ENCODE measurements at places on chromosomes 4 and X.

DNA sequence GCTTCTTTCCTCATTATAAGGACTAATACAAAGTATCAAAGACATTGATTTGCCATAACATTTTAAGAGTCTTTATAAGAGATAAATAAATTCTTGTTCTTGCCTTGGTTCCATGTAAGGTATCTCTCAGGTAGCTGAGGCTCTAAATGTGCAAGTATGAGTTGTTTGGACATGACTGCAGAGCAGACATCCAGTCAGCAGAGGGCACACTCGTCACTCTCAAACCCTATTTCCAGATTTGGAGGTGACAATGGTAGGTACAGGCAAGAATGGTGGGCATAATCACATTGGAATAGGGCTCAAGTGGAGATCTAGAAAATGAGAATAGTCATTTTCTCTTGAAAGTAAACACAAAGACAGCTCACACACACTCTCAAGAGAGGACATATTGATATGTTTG is 133.3 kb upstream of the ZIC3 start:
- peak; percentile 52 for DNase-seq

GRCh38 chrX:35098419-35098818 is 155.8 kb downstream of the FAM47B start:
- DNase-seq = no peak

GRCh38 chr4:76545226-76545884 is 110.3 kb downstream of the SHROOM3 start:
- no peak for DNase-seq

DNA sequence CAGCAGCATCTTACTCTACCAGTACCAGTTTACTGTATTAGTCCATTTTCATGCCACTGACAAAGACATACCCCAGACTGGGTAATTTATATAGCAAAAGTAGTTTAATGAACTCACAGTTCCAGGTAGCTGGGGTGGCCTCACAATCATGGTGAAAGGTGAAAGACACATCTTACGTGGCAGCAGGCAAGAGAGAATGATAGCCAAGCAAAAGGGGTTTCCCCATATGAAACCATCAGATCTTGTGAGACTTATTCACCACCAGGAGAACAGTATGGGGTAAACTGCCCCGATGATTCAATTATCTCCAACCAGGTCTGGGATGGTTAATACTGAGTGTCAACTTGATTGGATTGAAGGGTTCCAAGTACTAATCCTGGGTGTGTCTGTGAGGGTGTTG is 69.3 kb downstream of the YIPF6 start:
- no peak for DNase-seq

DNA sequence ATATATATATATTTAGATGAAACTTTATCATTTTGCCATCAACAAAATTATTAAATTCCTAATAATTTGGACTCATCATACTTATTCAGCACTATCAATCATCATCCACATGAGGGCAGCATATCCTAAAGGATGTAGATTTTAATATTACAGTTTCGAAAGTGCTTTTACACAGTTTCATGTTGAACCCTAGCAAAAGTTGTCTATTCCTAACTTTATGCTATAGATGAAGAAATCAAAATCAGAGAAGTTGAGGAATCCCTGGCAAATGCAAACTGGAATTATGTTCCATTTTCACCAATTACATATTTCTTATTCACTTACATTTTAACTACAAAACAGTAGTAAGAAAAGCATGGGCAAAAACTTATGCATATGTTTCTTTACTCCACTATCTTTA is 36.6 kb upstream of the UGT2A1 start:
- peak; percentile 16 for DNase-seq

DNA sequence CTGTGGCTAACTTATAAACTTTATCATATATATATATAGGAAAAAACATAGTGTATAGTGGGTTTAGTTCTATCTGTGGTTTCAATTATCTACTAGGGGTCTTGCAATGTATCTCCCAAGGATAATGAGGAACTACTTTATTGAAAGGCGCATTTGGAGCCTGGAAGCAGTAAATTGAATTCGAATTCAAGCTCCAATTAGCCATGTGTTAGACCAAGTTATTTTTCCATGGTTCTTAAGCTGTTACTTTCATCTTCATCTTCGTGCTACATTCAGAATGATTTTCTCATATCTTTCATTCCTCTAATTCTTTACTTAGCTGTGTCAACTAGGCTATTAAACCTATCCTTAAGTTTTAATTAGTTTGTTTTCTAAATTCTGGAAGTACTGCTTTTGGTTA is 27.2 kb upstream of the MANBA start:
- DNase-seq = no peak

DNA sequence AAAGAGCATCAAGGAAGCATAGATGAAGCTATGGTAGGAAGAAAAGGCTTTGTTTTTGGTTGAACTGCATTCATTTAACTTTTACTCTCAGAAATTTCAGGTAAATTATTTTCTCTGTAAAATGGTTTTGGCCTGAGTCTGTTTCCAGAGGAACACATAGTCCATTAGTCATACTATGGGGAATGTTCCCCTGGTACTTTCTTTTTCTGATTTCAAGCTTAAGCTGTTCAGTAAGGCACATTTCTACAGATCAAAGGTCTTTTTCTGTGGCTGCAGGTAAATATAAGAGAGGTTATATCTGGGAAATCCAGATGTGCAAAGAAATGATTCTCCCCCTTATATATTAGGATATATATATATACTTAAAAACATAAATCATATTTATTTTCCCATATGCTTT is 1744.4 kb upstream of the ADGRL3 start:
- DNase-seq = no peak

DNA sequence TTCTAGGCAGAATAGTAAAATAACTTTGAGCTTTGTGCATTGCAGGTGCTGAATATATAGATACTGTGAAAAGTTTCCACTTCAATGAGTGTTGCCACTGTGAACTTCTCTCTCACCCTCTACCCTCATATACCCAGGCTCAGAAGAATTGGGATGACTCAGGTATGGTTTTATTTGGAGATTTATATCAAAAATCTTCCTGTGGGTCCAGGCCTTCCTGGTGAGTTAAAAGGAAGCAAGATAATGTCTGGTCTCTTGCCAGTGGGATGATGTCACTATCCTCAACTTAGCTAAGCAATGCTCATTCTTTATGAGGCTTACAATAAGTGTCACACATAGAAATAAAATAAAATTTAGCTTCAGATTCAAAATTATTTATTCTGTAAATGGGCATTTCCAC is 153.3 kb upstream of the TENT5D start:
- no peak for DNase-seq

- no peak for DNase-seq
Measured at GRCh38 chr4:27790911-27791310, 930.3 kb downstream of the STIM2 start.

- no peak for DNase-seq
Measured at GRCh38 chr4:40840255-40840984, 90.7 kb downstream of the NSUN7 start.

- peak; percentile 45 for DNase-seq
Measured at GRCh38 chr4:48578132-48578968, 88.3 kb downstream of the ZAR1 start.

DNA sequence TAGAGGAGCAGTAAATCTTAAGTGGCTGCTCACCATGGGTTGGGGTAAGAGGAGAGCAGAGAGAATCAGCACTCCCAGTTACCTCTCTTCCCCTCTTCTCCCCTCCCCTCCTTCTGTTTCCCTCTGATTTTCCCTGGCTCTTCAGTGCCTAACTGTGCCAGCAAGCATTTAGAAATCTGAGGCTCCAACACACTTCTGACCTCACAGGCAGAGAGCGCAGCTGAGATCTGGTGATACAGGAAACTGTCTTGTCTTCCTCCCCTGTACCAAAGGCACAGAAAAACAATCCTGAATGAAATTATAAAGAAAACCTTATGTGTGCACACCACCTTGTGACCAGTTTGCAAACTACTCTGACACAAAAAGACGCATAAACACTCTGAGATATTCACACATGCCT is 82.4 kb upstream of the SMIM10 start:
- DNase-seq = peak; percentile 28

GRCh38 chr4:169269916-169270809 is 593 bp downstream of the SH3RF1 start:
- DNase-seq = peak; percentile 57

DNA sequence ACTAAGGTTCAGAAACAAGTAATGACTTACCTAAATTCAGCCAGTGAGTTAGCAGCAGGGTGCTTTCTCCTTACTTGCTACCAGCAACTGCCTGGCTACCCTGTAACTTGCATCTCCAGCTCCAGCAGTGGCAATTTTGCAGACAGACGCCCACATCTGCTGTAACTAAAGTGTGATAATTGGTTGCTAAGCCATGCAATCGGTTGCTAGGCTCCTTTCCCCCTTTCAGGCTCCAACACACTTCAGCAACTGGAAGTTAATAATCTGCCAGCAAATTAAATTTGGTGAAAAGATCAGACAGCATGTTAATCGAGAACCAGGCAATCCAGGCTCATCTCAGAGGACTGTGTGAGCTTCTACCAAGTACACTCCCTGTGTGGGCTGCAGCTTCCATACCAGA is 24.2 kb upstream of the ARHGEF9 start:
- DNase-seq = no peak

GRCh38 chr4:70442474-70442873 is 29.5 kb upstream of the MUC7 start:
- DNase-seq = no peak

DNA sequence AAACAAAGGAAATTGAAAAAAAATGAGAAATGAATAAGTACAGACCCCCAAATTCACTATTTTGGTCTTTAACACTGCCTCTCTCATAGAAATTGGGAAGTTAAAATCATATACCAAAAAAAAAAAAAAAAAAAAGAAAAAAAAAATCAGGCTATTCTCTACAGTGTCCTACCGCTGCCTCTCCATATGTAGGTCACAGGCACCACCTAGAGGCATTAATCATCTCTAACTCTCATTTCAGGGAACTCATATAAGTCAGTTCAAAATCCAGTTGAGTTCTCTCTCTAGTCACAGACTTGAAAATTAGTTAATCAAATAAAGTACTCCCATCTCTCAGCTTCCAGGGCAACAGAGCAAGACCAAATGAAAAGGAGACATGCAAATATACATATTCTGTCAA is 47.9 kb downstream of the COX18 start:
- DNase-seq = peak; percentile 32

GRCh38 chr4:150009533-150009932 is 68.7 kb upstream of the DCLK2 start:
- DNase-seq = no peak

GRCh38 chrX:68807818-68808217 is 21.0 kb upstream of the EFNB1 start:
- DNase-seq = peak; percentile 44

- no peak for DNase-seq
Measured at GRCh38 chr4:159190651-159191050, 87.8 kb downstream of the RAPGEF2 start.

DNA sequence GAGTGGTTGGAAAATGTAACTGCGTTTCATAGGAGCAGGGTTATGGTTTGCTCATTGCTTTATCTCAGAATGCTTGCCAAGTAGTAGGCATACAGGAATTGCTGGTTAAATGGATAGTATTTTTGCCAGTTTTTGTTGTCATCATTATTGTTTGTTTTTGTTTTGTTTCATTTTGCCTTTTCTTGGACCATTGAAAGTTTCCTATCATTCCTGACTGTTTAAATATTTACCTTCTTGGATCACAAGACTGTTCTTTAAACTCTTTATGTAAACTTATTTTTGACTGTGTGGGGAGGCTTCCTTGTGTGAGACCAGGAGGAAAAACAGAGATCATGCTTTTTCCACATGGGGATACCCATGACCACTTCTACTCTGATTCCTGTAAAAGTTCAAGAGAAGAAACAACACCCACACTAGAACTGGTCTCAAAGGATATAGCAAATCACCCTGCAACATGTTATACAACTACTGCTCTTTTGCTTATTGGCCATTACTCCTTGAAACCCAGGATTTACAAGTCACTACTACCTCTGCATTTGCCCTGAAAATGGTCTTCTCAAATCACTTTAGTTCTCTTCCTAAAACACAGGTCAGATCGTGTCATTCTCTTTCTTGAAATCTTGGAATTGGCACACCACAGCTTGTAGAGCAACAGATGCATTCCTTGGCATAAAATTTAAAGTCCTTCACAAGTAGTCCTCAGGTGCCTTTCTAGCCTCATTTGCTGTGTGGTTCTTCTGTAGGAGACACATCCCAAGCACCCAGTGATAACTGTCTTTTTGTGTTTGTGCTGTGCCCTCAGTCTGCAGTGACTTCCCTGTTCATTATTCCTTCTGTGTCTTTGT is 51.3 kb downstream of the FNIP2 start:
- no peak for DNase-seq

DNA sequence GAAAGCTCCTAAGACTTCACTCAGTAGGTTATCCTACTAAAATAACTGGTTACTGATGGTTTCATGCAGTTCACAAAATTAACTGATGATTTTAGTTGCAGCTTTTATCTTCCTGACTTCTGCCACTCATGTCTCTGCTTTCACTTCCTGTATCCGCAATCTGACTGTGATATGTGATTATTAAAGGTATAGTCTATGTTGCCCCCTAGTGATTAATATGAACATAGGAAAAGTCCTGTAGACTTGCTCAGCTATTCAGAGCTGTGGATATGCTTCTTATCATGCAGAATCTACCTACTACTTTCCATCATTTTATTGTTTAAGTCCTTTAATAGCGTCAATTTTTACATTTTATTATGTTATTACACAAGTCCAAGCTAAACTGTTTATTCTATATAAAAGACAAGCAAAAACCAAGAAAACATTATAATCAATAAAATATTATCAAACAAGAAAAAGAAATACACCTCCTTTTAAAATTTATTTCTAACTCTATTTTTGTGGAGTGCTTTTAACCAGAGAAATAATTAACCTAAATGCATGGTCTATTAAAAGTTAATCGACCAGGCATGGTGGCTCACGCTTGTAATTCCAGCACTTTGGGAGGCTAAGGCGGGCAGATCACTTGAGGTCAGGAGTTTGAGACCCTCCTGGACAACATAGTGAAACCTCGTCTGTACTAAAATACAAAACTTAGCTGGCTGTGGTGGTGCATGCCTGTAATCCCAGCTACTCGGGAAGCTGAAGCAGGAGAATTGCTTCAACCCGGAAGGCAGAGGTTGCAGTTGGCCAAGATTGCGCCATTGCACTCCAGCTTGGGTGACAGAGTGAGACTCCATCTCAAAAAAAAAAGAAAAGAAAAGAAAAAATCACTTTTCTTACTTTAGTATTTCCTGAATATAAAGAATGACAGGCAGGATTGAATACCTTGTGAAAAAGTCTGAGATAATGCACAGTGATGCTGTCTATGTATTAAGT is 40.4 kb upstream of the TLR2 start:
- peak; percentile 49 for DNase-seq

DNA sequence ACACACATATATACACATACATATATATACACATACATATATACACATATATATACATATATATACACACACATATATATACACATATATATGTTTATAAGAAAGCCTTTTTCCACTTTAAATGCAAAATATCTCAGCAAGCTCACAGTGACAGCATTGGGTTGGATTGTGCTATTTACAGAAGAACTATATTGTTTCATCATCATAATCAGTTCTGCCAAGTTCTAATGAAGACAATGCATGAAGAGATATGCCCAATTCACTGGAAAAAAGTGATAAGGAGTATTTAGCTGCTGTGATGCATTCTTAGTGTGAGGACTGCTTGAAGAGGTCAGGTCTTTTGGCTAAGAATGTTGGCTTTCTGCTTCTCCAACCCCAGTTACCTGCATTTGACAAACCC is 54.4 kb downstream of the RNF150 start:
- no peak for DNase-seq

- no peak for DNase-seq
Measured at GRCh38 chr4:54094451-54094850, 5.5 kb upstream of the GSX2 start.
